Activated naive CD4-positive, alpha-beta T cell treated with anti-CD3 and anti-CD28 coated beads, Interleukin-2, amount 10 ng/mL, durations not matched to agents 7 days and 5 days (primary cell): ENCODE measurements at places on chromosomes 7 and 10.

DNA sequence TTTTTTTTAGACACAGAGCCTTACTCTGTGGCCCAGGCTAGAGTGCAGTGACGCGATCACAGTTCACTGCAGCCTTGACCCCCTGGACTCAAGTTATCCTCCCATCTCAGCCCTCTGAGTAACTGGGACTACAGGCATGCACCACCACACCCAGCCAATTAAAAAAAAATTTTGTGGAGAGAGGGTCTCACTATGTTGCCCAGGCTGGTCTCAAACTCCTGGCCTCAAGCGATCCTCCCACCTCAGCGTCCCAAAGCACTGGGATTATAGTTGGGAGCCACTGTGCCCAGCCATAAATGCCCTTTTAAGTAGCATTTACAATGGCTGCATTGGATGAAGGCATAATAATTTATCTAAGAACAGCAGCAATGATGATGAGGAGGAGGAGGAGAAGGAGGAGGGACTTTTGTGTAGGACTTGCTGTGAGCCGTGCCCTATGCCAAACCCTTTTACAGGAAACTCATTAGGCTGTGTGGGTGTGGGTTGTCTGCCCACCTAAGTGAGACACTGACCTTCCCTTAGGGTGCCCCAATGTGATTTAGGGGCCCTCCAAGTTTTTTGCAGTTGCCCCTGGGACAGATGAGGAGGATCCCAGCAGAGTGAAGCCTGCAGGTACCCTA lies 51.1 kb downstream of the EEPD1 start:
- H3K4me1 ChIP-seq, result peaks cover 20% of the 10 kb centered on the region
- H3K4me3 ChIP-seq, result no peak overlapping the region
- DNase-seq, result no peak
- H3K27me3 ChIP-seq, result peaks cover 4% of the 10 kb centered on the region

DNA sequence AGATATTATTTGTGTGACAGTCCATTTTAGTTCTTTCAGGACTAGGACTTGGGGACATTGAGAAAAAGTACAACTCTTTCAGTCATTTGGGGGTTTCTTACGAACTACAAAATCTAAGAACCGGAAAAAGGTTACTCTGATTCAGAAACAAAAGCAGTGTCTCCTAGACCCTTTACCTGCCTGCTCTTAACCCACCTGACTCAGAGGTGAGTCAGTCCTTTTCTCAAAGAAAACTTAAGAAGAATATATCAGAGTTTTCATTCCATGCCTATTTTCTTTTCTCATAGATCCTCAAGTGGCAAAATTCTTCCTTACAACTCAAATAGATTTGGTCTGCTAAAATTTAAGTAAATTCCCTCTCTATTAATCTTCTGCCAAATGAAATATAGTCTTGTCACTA lies 114.9 kb upstream of the PTN start:
- no peak overlapping the region for H3K27ac ChIP-seq
- DNase-seq, result no peak
- H3K36me3 ChIP-seq, result no peaks in the 10 kb centered on the region
- H3K27me3 ChIP-seq, result no peaks in the 10 kb centered on the region

GRCh38 chr10:92323079-92323478 lies 32.1 kb downstream of the MARCHF5 start:
- H3K27me3 ChIP-seq, result no peaks in the 10 kb centered on the region
- H3K4me3 ChIP-seq, result no peak overlapping the region
- no peak overlapping the region for H3K27ac ChIP-seq
- peaks cover 18% of the 10 kb centered on the region for H3K36me3 ChIP-seq
- no peak for DNase-seq
- H3K4me1 ChIP-seq, result peaks cover 2% of the 10 kb centered on the region

GRCh38 chr7:143240291-143241168 lies 18.7 kb downstream of the TAS2R40 start:
- peaks cover 53% of the 10 kb centered on the region for H3K4me1 ChIP-seq
- H3K36me3 ChIP-seq, result peaks cover 23% of the 10 kb centered on the region
- no peak overlapping the region for H3K4me3 ChIP-seq
- H3K27me3 ChIP-seq, result peaks cover 14% of the 10 kb centered on the region
- DNase-seq, result peak; percentile 82
- peak overlapping the region; percentile 1 for H3K27ac ChIP-seq
